ENCODE measurements at places on chromosomes 1 and 21.
A peak's percentile ranks its signal among the peaks of the same experiment; 100 is the strongest.

DNA sequence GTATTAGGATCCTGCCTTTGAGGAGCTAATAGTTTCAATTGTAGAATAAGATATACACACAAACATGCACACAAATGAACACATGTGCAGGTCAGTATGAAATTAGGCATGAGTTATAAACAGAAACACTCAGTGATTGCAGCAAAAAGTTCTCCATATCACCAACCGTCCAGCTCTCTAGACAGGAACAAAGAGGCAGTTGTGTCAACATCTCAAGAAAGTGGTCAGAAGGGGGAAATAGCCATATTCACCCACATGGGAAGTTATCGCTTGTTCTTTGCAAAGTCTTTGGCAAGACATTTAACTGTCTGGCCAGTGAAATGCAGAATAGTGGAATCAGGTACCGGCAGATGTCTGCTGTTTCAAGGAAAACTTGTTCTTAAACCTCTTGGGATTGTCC, 29.4 kb upstream of the PIGC start:
- no peak for DNase-seq

GRCh38 chr1:43383449-43383848, 6.2 kb downstream of the MED8 start:
- DNase-seq, result peak; percentile 50

GRCh38 chr1:150233359-150234308, 2.3 kb downstream of the ANP32E start:
- DNase-seq, result no peak

DNA sequence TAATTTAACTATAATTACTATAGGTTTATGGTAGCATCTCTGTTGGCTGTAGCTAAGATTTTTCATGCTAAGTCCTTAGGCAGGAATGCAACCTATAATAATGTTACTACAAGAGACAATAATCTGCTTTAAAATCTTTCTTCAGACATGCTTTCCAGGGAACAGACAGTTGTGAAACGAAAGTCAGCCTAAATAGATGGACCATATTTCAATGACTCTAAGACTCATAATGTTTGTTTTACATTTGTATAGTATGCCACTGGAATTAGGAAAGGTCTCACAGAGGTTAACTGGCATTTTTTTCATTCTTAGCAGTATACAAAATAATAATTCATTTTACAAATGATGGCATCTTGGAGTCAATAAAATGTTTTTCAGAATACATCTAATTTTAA, 8.1 kb downstream of the RERE start:
- DNase-seq, result no peak

DNA sequence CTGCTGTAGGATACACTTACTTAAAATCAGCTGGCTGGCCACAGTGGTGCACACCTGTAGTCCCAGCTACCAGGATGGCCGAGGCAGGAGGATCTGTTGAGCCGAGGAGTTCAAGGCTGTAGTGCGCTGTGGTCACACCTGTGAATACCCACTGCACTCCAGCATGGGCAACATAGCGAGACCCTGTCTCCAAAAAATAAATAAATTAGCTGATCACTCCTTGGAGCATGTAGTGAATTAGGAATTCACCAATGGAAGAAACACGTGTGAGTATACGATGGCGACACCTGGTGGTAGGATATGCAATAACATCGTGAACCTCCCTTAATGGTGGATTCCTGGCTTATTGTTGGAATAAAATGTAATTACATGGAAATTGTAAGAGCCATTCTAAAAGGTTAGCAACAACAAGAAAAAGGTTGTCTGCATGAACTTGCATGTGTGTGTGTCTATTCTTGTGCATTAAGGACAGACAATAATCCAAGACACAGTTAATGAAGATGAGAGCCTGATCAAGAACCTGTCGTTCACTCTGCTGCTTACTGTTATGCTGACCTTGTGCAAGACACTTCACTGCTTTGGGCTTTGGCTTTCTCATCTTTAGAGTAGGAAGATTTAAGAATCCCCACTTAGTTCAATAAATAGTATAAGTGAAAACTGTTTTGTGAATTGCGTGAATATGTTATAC, 38.6 kb upstream of the COX20 start:
- DNase-seq, result peak; percentile 58
